ENCODE measurements at places on chromosomes 6 and 20. TPM values are rescaled to one million over a fixed set of nuclear protein-coding genes. Genes with fewer than 3 reads are reported as not detected.

DNA sequence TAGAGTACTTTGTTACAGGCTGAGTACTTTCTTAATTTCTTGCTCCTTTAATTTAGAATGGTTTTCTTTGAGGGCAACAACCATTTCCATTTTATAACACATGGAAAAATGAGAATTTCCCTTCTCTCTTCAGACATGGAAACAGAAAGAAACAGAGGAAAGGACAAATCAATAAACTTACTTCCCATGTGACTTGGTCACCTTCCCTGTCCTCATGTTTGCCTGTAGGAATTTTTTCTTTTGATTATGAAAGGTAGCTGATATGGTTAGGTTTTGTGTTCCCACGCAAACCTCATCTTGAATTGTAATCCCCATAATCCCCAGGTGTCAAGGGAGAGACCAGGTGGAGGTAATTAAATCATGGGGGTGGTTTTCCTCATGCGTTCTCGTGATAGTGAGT is 169.7 kb downstream of the PHF3 start:
- no peak for DNase-seq

DNA sequence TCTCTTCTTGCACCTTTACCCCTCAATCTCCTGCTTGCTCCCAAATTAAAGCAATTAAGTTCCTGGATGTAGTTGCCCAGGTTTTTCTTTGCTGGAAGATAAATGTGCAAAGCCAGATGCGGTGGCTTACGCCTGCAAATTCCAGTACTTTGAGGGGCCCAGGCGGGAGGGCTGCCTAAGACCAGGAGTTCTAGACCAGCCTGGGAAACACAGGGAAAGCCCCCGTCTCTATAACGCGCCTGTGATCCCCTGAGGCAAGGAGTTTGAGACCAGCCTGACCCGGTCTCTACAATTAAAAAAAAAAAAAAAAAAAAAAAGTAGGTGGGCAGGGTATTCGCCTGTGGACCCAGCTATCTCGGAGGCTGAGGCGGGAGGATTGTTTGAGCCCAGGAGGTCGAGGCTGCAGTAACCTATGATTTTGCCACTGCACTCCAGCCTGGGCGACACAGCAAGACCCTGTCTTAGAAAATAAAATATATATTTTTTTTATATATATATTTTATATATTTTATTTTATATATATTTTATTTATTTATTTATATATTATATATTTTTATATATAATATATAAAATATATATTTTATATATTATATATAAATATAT is 461 bp upstream of the DCDC2 start:
- DNase-seq = no peak

- DNase-seq = no peak
Measured at GRCh38 chr20:51641866-51642265, 99.3 kb upstream of the NFATC2 start.

- peak; percentile 29 for DNase-seq
Measured at GRCh38 chr6:105326833-105327770, 75.8 kb downstream of the PREP start.

DNA sequence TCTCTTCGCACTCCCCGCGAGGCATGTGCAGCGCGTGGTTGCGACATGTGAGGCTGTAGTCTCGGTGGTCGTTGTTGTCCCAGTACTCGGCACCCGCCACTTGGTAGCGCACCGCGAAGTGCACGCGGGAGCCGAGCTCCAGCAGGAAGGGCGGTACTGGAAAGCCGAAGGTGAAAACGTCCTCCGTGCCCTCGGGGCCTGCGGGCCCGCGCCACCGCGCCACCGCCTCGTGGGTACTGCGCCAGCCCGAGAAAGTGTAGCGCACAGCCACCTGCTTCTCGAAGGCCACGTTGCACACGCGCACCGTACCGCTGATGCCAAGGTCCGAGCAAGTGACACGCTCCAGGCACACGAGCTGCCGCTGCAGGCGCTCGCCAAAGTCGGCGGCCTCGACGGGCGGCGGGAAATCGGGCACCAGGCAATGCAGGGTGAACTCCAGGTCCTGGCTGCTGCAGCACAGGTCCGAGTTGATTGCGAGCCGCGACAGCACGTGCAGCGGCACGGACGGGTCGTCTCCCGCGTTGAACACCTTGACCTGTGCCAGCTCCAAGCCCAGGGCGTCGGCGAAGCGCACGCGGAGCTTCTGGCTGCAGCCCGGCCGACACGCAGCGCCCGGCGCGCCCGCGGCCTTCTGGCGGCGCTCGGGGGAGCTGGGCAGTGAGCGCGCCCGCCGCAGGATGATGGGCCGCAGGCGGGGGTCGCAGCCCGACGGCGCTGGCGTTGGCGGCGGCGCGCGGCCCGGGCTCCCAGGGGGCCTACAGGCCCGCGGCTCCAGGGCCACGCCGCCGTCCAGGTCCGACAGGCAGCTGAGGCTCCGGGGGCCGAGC is 840 bp downstream of the PPP1R3D start:
- no peak for DNase-seq

GRCh38 chr20:44217342-44218092 is 6.9 kb upstream of the OSER1 start:
- no peak for DNase-seq

- DNase-seq = no peak
Measured at GRCh38 chr6:14897831-14898230, 348.0 kb upstream of the JARID2 start.

- DNase-seq = no peak
Measured at GRCh38 chr6:137226697-137227096, 7.5 kb upstream of the IFNGR1 start.

DNA sequence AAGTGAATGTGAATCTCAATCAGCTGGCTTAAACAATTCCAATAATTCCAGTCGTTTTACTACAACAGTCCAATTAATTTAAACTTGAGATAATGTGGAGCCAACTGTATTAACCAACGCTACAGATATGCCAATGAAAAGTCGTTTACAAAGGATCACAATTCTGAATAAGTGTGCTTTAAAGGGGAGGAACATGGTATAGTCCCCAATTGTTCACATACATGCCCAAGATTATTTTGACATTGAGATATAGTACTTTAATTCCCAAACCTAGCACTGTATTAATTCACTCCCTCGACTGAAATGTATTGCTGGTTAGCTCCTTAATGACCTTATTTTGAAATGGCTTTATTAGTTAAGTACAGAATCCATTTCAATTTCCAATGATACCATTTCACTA is 2.5 kb downstream of the AKIRIN2 start:
- no peak for DNase-seq

GRCh38 chr6:132304891-132305305 is 96.4 kb downstream of the MOXD1 start:
- DNase-seq = no peak

DNA sequence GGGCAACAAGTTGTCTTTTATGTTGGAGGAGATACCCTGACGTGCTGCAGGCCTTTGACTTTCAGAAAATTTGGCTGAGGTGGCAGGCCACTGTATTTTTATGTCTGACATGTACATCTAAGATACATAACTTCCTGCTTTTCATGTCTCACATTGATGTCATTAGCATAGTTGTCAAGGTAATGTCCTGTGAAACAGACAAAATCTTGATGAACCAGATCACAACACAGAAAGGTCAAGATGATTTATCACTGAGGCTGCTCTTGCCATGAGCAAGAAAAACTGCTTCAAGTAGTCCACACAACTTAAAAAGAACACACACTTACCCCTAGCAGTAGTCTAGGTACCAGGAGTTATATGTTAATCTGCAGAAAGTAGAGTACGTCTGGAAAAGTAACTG is 50.2 kb upstream of the GNRH2 start:
- no peak for DNase-seq

DNA sequence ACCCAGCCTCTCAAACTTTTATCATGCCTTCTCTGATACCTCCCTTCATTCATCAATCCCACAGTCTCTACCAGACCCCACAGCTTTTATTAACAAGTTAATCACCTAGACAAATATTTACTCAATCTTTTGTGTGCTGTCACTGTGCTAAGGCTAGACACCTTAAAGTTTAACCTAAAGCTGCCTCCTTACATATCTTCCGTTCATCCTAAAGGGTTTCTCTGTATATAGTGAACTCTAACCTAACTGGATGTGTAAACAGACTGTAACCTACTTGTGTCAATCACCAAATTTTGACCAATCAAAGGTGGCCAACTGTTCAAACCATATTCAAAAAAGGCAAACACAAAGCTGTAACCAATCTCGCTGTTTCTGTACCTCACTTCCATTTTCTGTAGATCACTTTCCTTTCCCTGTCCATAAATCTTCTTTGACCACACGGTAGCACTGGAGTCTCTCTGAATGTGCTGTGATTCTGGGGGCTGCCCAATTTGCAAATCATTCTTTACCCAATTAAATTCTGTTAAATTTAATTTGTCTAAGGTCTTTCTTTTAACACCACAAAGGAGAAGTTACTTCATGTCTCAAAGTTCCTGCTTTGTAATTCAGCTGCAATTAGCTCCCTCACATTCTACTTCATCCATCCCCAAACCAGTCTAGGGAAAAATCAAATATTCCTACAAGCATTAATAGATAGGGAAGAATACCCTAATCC is 72.5 kb downstream of the ARHGAP18 start:
- no peak for DNase-seq

MYB gene
- total RNA-seq = 1.7 TPM

NRSN1 gene
- total RNA-seq = not detected

GNRH2 gene
- total RNA-seq = 0.27 TPM

SLC35F1 gene
- total RNA-seq = 0.34 TPM

PRKN gene
- total RNA-seq = 1.6 TPM

TMEM63B gene
- 61.8 TPM for total RNA-seq
